Activated naive CD4-positive, alpha-beta T cell treated with Interleukin-2 at 50 U/mL for 16 hours (primary cell): ENCODE measurements at places on chromosomes 16 and 17.

GRCh38 chr17:49375544-49375943, 13.5 kb upstream of the ZNF652 start:
- DNase-seq, result no peak

GRCh38 chr17:74260525-74260850, 13.5 kb upstream of the DNAI2 start:
- no peak for DNase-seq

DNA sequence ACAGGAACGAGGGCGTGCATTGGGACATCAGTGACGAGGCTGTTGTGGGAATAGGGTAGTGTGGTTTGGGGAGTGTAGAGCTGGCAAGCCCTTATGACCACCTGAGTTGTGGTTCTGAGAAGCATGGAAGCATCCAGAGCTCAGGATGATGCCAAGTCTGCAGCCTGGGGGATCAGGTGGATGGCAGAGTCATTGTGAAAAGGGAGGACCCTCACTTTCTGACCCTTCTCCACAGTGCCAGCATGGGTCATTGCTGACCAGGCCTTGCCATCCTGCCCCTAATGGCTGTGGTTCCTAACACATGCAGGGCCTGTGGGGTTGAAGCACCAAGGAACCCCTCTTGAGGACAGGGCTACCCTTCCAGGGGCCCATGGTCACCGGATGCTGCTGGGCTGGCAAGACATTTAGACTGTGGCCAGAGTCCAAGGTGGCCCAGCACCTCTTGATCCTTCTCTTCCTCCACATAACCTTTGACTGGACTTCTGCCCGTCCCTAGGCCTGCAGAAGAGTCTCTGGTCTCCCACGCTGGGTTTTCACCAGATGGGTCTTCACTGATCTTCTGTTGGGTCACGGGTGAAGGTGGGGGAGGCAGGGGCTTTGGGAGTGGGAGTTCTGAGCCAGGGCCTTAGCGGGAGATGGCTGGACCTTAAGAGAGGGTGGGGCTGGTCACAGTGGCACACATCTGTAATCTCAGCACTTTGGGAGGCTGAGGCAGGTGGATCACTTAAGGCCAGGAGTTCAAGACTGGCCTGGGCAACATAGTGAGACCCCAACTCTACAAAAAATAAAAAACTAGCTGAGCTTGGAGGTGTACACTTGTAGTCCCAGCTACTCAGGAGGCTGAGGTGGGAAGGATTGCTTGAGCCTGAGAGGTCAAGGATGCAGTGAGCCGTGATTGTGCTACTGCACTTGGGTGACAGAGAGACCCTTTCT, 2.0 kb upstream of the PLA2G15 start:
- no peak for DNase-seq

GRCh38 chr17:15261258-15261801, 3.8 kb downstream of the PMP22 start:
- no peak for DNase-seq

DNA sequence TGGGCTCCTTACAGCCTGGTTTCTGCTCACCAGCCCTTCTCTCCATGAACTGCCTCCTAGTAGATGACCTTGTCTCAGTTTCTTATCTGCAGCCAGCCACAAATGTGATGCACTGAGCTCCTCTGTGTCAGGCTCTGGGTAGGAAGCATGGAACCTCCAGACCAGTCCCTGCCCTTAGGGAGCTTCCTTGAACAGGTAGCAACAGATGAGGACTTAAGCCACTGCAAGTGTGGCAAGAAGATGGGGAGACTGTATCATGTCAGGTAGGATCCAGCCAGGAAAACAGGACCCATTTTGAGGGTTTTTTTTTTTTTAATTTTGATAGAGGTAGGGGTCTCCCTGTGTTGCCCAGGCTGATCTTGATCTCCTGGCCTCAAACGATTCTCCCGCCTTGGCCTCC, 5.3 kb upstream of the MAP3K14 start:
- no peak for DNase-seq

GRCh38 chr16:57489229-57489628, 2.9 kb upstream of the DOK4 start:
- DNase-seq, result no peak

DNA sequence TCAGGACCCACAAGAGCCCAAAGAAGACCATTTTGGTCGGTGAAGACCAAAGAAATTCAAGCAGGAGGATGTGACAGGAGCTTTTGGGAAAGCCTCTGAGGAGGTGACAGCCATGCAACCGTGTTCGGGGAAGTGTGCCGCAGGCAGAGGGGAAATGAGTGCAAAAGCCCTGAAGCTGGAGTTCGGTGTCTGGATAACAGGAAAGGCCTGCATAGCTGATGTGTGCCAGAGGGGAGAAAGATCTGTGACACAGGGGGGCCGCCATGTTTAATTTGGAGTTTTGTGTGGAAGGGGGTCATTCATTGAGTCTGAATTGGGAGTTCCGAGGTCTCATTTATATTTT, 870 bp upstream of the ZC3H7A start:
- DNase-seq, result peak; percentile 22

DNA sequence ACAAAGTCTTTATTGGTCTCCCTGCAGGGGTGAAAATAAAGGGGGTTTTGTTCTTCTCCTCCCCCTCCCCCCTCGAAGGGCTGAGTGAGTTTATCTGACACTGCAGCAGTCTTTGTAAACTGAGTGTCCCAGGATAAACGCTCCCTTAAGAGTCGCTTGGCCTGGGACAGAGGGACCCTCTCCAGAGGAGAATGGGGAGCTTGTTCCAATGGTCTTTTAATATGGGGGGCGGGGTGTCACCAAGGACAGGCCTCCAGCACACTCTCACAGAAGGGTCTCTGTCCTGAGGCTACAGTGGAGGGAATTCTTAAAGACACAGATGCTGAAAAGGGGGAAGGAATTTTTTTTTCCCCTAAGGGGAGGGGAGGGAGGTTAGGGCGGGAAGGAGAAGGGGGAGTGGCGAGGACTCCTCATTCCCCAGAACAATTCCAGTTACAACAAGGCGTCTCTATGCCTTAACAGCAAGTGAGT, 455.5 kb downstream of the SOX9 start:
- no peak for DNase-seq

DNA sequence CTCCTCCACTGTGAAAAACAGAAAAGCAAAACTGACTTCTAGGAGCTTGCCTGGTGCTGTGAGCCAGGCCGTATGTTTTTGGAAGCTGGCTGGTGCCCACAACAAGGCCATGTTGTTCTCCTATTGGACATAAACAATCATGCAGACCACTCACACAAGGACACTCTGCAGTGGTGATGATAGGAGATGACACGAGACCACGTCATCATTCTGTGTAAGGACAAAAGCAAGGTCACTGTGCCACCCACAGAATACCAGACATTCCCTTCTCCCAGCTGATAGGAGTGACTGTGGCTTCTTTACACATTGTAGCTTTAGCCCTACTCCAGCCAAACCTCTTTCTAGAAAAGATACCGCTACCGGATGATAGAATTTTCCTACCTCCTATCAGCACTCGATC, 47.7 kb upstream of the LCMT1 start:
- no peak for DNase-seq
